ENCODE measurements at places on chromosomes 3 and 15.
A peak's percentile ranks its signal among the peaks of the same experiment; 100 is the strongest.

GRCh38 chr15:58318517-58318916 lies 113.3 kb upstream of the LIPC start:
- DNase-seq: no peak

- DNase-seq: no peak
Observed at GRCh38 chr3:106004826-106005225, 136.0 kb upstream of the CBLB start.

DNA sequence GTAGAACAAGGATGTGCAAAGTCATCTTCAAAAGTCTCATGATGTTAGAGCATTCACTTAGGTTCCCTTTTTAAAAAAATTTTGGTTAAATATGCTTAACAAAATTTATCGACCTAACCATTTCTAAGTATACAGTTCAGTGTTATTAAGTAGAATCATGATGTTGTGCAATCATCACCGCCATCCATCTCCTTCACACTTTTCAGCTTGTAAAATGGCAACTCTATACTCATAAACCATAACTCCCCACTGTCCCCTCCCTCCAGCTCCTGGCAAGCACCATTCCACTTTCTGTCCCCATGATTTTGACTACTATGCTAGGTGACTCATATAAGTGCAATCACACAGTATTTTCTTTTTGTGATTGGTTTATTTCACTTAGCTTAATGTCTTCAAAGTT lies 895.0 kb downstream of the TBL1XR1 start:
- DNase-seq: no peak

GRCh38 chr15:80367094-80367493 lies 37.1 kb upstream of the ARNT2 start:
- DNase-seq: peak; percentile 80

DNA sequence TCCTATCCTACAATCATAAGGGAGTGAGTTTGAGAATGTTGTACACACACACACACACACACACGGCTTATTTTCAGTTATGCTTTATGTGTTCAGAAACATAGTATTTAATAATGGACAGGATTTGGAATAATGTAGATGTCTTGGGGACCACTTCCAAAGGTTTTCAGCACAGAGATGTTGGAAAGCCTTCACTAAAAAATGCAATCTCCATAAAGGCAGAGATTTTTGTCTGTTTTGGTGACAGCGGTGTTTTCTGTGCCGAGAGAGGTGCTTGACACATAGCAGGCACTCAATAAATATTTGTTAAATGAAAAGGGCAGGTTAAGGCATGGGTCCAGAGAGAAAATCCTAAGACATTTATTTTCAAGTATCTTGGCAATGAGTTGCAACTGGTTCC lies 428.2 kb upstream of the RGMA start:
- no peak for DNase-seq

Data from iPS DF 6.9 (cell line).